D341Med (cell line): ENCODE measurements at places on chromosomes 4 and X.

- no peak for DNase-seq
These were observed 22.5 kb downstream of the PDK3 start for GRCh38 chrX:24487571-24487970.

DNA sequence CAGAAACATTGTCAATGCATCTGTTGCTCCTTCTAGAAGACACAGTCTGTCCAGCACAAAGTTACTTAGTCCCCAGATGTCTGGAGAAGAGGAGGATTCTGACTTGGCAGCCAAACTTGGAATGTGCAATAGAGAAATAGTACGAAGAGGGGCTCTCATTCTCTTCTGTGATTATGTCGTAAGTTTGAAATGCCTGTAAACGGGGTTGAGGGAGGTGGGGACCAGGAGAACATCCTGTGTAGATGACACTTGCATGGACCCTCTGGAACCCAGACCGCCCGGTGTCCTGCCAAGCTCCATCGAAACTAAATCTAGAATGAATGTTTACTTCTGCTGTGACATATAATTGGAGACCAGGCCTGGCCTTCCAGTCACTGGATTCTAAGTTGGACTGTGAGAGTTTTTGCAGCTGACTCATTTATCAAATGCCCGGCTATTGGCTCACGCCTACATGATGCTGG lies 45.0 kb upstream of the MSANTD1 start:
- DNase-seq = no peak

- DNase-seq = no peak
These were observed 138.0 kb downstream of the NSUN7 start for GRCh38 chr4:40887764-40888131.

- DNase-seq = no peak
These were observed 974.5 kb upstream of the HS3ST1 start for GRCh38 chr4:12403175-12403574.

DNA sequence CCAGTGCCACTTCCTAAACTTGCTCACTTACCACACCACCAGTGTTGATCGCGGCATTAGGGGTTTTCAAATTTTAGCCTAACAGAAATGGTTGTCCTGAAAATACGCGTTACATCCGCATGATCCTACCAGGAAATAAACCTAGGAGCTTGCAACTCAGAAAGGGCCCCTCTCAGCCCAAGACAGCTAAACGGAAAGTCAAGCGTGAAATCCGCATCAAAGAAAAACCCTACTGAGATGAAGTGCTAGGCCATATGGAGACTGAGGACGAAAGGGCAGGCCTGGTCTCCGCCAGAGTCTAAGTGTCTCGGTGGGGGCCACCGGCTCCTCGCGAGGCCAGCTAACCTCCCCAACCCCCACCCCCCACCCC lies 626 bp downstream of the YTHDC1 start:
- DNase-seq = no peak

DNA sequence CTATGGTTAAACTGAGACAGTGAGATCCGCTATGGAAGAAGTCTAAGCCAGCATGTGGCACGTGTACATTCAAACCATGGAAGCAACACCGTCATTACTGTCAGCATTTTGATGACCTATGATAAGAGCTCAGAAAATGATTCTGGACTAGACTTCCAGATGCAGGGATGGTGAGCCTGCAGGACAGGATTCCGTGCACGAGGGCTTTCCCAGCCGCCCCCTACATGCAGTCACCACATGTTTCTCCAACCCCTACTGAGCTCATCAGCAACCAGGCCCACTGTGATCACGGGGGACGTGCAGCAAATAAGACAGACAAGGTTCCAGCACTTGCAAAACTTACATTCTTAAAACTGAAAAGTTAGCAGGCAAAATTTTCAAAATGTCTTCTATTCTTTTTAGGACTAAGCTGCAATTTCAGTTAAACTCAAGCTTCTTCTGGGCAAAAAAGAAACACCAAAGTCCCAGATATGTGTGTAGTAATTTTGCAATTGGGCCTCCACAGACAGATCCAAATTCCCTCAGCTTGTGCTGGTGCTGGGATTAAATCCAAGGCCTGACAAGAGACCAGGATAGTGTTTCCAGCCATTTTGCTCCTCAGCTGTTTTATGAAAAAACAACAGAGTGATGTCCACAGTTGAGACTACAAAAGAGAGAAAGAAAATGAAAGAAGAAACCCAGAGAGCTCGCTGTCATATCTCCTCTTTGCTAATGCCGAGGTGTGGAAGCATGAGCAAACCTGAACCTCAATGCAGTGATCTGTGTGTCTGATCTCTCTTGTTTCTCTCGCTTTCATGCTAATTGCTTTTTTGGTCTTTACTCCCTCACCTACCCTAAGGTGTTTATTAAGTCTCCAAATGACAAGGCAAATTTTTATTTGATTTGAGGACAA lies 118.2 kb downstream of the AFAP1 start:
- DNase-seq = no peak

DNA sequence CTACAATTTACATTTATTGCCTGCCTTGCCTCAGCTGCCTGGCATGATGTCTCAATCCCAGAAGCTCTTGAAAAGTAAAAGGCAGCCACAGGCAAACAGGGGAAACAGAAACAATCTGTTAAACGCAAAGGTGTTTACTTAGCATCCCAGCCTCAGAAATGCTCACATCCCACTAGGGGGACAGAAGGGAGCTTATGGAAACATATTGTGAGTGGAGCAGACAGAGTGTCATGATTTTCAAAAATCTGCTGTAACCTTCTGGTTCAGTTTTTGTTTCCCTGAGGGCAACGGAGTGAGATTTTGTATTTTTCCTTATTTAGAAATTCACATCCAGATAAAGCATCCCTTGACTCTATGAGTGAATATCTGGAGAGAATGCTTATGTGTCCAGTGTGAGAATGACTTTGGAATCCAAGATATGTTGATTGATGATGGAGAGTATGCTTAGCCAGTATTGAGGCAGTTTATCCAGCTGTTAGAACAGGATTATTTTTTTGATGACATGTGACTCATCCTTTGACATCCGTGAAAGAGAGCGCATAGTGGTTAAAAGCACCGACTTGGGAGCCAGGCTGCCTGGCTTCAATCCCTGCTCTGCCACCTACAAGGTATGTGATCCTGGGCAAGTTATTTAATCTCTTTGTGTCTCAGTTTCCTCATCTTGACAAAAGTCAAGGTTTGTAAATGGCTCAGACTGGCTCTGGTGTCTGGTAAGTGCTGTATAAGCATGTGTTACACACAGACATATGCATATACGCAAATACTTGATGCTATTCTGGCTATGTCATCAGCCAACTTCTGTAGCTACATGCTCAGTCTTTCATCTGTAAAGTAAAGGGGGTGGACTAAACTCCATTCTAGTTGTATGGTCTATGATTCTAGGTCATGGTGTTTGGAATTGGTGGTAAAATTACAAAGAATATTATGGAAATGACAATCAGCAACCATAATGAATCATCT lies 381.2 kb downstream of the RAPGEF2 start:
- DNase-seq = no peak

- peak; percentile 97 for DNase-seq
These were observed 1.1 kb downstream of the HNRNPDL start for GRCh38 chr4:82428969-82429727.

DNA sequence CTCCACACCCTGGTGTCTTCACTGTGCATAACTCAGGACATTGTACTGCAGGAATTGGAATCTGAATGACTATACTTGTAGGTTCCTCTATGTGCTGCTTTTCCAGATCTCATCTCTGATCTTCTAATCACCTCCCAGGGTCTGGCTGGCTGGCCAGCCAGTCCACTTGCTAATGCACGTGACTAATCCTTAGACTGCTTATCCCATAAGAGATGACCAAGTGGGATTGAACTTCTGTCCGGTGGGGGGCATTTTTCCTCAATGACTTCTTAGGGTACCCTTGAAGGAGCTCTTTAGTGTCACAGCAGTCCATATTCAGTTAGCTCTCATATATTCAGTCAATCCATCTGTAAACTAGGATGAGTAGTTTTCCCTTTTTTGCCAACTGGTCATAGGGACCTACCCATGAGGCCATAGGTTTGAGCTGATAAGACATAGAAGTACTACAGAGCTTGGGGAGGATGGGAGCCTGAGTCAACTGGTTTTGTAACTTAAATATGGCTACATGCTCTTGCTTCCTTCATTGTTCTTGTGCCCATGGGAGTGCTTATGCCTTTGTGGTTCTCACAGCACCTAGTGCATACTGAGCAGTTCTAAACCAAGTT lies 71.9 kb upstream of the WDR1 start:
- no peak for DNase-seq

DNA sequence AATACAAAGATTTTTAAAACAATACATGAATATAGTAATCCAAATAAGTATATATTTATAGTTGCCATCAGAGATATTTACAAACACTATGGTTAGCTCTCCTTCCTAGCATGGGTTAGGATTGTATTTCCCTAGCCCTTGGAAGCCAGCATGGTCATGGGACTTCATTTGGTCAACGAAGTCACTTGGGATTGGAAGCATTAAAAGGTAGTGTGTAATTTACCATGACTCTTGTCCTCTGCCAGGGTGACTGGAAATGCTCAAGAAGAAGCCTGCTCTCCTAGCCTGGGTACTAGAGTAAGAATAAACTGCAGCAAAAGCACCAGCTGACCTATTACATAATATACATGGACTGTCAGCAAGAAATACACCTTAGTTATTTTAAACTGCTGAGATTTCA lies 102.9 kb downstream of the COL25A1 start:
- DNase-seq = no peak

DNA sequence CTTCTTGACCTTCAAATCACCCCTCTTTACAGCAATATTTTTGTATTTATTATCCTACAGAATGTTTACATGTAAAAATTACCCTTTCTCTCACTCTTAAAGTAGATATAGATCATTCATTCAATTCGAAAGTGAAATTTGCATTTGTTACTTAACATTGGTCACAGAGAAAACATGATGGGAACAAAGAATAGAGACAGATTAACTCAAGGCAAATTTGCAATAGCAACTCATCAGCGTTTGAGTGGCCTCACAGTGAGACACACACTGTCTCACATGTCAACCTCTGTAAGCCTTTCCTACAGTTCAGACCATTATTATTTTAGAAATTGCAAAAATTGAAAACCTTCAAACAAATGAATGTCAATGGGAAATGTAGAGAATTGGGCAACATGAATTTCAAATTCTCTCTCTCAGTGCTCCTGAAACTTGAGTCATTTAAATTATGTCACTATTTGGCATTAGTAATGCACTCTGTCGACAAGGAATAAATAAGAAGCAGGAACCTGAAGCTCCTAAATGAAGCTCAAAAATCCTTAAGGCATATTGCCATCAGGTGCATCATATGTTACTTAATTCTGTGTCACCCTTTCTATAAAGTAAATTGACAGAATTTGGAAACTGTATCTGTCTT lies 148.3 kb upstream of the ANXA10 start:
- no peak for DNase-seq

- no peak for DNase-seq
These were observed 12.7 kb upstream of the DCUN1D4 start for GRCh38 chr4:51830156-51830720.

GRCh38 chr4:87224141-87224923 lies 3.9 kb upstream of the KLHL8 start:
- no peak for DNase-seq

GRCh38 chrX:52507331-52507730 lies 9.5 kb downstream of the XAGE1B start:
- no peak for DNase-seq

GRCh38 chr4:37812713-37813112 lies 13.8 kb upstream of the PGM2 start:
- DNase-seq = no peak

- no peak for DNase-seq
These were observed 5.1 kb downstream of the RAB33B start for GRCh38 chr4:139458999-139459398.

DNA sequence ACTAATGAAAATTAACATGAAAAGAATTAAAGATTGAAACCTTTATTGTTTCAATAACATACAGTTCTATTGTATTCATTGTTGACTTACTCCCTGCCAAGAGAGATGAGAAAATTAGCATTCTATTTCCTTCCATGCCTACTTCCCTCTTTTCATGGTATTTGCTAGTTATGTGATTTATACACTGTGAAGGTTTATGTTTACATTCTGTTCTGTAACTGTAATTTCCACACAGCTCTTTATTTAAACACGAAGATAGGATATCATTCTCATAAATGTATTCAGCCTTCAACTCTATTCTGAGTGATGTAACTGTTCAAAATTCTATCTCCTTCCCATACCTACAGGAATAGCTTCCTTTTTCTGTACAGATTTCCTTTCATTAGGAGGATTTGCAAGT lies 6.6 kb downstream of the CCDC110 start:
- DNase-seq = no peak

- DNase-seq = no peak
These were observed 23.7 kb downstream of the MAOA start for GRCh38 chrX:43679778-43680177.

- no peak for DNase-seq
These were observed 22.8 kb downstream of the USP9X start for GRCh38 chrX:41108007-41108406.

- DNase-seq = no peak
These were observed 62.1 kb upstream of the CCDC160 start for GRCh38 chrX:134174859-134175258.

DNA sequence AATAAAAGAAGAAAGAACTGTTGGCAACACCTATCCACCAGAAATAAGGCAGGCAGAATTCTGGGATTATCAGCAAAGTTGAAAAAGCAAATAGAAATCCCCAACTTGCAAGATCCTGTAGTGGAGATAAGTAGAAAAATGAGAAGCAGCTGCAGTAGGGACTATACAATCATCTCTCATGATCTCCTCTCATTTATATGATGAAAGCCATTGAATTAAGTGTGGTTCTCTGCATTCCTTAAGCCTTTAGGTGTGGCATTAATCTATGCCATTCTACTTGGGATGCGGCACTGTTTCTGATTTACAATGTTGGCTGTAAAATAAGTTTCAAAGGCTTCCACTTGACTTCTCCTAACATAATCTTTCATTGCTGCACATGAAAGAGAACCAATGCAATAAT lies 869.8 kb downstream of the TRAM1L1 start:
- no peak for DNase-seq

DNA sequence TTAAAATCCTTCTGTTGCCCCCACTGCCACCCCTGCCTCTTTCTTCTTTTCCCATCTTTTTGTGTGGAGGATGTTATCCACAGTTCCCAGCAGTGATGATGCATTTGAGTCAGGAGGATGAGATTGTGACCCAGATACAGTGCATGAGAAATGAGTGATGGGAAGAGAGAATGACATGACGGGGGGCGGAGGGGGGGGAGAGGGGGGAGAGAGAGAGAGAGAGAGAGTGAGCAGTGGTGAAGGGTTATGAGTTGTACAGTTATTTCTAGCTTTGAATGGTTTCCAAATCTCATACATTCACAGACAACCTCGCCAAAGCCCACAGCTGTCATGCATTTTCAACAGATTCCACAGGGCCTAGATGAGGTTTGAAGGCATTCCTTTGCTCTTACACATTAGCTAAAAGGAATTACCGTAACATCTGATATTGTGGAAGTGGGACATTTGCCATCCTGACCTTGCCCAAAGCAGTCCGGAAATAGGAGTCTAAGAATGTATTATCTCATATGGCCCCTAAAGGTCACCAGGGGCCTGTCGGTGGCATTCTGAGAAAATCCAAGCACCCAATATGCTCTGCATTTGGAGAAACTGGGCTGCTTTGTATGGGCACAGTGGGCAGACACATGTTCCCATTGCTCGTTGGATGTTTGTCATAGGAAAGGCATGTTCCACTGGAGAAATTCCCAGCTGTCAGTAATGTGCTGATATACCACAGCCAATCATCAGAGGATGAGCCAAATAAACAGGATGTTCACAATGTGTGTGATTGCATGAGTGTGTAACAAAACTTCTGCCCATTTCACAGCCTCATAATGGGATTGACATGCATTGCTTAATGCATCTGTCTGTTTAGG lies 435.8 kb downstream of the SPRY1 start:
- no peak for DNase-seq
